ENCODE measurements at places on chromosomes 1 and 21.

- DNase-seq, result no peak
Measured at GRCh38 chr1:72637593-72637992, 355.3 kb upstream of the NEGR1 start.

DNA sequence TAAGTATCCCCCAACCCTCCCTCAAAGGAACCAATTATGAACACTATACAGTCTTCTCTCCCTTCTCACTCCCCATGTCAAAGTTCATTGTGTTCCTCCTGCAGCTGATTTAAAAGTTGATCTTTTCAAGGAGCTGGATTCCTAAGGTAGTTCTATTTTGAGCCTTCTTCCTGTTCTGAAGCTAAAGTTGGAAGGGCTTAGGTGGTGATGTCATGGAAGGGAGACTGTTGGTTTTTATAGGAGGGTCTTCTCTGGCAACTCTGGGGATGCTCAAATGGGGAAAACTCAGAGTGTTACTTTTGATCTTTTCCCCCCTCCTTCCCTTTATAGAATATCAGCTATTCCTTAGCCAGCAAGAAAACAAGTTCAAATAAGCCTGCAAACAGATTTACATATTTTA lies 83.0 kb upstream of the AK4 start:
- no peak for DNase-seq

DNA sequence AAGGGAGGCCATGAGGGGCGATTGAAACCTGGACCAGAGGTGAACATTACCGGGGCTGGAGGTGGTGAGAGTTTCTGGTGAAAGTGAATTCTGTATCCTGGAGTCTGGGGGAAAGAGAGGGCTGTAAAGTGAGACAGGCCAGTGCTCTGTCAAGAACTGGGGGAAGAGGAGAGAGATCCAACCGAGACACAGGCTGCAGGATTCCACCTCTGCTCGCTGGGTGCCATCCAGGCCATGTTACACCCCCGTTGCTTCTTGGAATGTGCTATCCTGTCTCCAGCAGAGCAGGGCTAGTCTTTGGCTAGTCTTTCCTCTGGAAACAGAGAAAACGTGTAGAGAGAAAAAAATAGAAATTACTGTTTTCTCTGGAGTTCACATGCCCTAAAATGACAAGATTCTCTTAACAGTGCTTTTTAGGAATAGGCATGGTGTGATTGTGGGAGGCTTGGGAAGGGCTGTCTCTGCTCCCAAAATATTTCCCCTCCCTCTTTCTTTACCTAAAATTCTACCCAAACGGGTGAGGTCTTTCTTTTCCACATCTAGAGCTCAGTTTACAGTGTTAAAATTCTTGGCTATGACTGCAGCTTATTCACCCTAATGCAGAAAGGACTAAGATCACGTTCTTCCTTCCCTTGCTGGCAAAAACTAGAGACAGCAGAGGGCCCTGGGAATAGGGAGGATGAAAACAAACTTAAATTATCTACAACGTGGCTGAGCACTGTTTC lies 16.5 kb upstream of the OVAAL start:
- DNase-seq, result peak; percentile 33

DNA sequence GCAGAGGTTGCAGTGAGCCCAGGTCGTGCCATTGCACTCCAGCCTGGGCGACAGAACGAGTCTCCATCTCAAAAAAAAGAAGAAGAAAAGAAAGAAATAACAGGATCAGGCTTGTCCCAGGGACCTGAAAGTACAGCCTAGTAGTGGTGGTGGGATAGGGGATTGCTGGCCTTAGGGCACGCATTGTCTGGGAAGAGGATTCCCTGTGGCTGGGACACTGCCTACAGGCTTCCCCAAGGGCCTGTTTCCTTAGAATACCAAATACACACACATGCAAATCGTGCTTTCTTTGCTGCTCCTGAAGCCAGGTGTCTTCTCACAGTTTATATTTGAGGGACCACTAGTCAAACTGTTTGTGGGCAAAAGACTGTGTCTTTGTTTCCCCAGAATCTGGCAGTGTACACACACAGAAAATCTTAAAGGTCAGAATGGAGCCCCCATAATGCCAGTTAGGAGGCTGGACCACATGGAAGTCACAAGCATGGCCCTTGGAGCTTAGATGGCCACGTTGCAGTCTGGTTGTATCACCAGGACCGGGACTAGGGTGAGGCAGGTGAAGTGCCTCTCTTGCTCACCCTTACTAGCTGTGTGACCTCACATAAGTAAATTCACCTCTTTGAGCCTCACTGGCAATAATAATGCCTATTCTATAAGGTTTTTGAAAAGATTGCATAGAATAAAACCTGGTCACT lies 12.7 kb upstream of the ASAP3 start:
- DNase-seq, result no peak
